Activated CD4-positive, alpha-beta T cell treated with anti-CD3 and anti-CD28 coated beads for 1 hour (primary cell): ENCODE measurements at places on chromosomes 6 and 20.

DNA sequence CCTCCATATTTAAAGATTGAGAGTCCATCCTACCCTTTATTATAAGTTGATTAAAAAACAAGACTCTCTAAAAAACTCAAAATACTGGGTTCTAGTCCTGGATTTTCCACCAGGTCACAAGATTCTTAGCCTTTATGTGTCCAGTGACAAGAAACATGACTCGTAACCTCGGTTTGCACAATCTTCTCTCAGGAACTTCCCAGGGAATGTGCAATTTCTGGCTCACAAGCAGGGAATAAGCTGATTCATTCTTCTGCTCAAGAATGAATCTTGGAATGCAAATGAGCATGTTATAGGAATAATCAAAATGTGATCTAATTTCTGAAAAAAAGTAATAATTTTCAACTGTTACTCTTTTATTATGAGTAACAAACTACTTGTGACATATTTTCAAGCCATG is 45.1 kb downstream of the OGFRL1 start:
- no peak for DNase-seq

DNA sequence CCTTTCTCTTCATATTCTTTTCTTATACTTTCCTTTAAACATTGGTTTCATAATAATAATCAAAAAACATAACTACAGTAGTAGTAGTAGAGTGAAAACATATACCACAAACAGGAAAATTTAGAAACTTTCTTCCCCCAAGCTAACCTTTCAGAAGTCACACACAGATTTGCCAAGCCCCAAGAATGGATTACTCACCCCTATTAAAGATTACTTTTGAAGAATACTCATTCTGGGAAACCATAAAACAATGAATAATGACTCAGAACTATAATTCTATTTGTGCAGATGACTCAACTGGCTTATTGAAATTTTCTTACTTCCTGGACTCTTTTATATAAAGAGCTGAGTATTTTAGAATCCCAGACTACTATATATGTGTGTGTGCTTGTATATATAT is 119.4 kb upstream of the GJE1 start:
- no peak for DNase-seq

DNA sequence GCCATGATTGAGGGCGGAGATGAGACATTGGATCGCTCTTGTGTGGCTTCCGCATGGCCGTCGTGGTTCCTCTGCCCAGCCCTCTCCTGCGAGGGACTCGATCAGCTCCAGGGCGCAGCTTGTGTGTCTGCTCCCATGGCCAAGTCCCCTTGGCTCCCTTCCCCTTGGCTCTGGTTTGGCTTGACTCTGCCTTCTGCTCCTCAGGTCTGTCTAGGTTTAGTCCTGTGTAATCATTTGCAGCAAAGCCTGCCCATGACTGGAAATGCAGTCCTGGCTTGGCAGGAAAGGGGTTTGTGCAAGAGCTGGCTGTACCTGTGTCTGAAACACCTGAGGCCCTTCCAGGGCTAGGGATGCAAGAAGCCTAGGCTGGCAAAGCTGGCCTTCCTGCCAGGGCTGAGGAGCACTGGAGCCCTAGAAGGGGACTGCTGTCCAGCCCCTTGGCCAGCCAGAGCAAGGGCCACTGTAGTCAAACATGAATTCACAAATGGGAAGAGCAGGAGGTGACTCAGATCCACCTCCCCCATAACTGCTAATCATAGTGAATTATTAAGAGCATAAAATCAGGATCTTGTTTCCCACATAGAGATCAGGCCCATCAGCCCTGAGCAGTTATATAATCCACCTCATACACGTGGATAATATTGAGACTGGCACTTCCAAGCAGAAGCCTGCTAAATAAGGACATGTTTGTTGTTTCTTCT is 196.8 kb downstream of the FARS2 start:
- no peak for DNase-seq

DNA sequence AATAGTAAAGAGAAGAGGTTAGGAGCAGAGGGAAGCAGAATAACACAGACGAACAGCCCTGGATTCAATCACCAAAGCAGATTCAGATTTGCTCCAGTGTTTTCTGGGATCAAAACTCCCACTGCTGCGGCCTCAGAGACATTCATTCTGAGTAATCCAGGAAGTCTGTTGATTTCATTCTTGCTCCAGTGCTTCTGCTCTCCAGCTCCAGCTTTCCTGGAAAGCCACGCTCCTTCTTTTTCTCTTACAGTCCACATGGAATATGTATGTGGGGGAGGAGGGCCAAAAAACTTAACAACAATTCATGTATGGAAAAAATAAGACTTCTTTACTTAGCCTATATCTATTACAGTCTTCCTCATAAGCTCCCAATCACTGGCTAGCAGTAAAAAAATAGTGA is 26.4 kb upstream of the UST start:
- DNase-seq, result no peak

DNA sequence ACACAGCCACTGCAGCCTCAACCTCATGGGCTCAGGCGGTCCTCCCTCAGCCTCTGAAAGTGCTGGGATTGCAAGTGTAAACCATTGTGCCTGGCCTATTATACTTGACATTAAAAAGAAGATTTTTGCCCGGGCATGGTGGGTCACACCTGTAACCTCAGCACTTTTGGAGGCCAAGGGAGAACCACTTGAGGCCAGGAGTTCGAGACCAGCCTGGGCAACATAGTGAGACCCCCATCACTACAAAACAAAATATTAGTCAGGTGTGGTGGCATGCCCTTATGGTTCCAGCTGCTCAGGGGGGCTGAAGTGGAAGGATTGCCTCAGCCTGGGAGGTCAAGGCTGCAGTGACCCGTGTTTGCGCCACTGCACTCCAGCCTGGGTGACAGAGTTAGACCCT is 42.4 kb downstream of the FAM217A start:
- no peak for DNase-seq

DNA sequence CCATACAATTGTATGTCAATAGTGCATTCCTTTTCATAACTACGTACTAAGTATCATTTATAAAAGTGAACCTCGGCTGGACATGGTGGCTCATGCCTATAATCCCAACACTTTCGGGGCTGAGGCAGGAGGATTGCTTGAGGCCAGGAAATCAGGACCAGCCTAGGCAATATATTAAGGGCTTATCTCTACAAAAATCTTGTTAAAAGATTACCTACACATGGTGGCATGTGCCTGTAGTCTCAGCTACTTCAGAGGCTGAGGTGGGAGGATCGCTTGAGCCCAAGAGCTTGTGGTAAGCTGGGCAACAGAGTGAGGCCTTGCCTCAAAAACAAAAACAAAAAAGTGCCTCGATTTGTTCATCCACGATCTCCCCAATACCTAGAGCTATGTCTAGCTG is 449.7 kb upstream of the SULF2 start:
- DNase-seq, result no peak

- DNase-seq, result no peak
These were observed 103.7 kb upstream of the TMEM170B start for GRCh38 chr6:11433860-11434259.

- no peak for DNase-seq
These were observed 275.5 kb upstream of the SLC35B3 start for GRCh38 chr6:8710668-8711431.

DNA sequence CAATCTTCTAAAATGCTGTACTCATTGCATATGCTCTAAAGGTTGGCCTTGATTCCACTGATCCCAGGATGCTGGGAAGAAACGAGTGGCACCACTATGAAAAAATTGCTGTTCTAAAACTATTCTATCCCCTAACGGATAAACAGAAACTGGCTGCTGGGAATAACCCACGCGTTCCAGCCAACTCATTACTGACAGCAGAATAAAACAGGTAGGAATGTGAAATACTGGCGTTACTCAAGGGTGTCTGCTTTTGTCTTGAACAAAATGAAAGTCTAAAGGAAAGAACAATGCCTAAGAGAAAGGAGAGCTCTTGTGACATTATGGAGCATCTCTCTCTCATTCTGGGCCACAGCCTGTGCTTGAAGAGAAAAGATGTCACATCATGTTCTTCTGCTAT is 26.1 kb downstream of the GPR63 start:
- DNase-seq, result no peak

- DNase-seq, result no peak
These were observed 28.9 kb downstream of the VEGFA start for GRCh38 chr6:43798688-43799444.

GRCh38 chr20:49482621-49483017 is at the start of gene KCNB1:
Gene KCNB1, minus strand, starts transcription at chr20:49482668. Its CDS starts 188 bp downstream, at chr20:49482480.
- DNase-seq, result peak; percentile 9

GRCh38 chr6:152941746-152942145 is 41.1 kb downstream of the FBXO5 start:
- DNase-seq, result no peak
